Amniotic stem cell (primary cell): ENCODE measurements at places on chromosomes 7 and 10.

GRCh38 chr10:62268399-62269114 is at the start of gene RTKN2:
RTKN2 (minus strand) TSS chr10:62268844; CDS start chr10:62268610, 234 bp downstream.
- DNase-seq = peak; percentile 72

DNA sequence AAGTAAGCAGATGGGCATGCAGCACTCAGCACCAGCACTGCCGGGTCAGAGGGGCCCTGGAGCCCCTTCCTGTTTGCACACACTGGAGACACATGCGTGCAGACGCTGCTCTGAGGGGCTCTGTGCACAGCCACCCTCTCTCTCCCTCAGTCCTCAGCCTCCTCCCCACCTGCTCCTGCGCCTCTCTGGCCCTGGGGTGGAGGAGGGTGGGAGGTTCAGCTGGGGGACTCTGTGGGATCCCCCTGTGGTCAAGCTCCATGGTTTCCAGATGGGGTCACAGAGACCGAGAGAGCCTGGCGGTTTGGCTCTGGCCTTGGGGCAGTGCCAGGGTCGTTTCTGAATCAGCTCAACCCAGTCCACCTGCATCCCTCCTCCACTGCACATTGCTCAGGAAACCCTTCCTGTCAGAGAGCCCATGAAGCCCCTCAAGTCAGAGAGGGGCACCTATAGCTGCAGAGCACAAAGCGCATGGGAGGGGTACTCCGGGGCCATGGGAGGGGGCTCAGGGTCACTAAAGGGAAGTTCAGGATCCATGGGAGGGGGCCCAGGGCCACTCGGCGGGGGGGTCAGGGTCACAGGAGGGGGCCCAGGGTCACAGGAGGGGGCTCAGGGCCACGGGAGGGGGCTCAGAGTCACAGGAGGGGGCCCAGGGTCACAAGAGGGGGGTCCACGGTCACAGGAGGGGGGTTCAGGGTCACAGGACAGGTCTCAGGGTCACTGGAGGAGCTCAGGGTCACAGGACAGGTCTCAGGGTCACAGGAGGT is 161.7 kb downstream of the ADARB2 start:
- DNase-seq = no peak

DNA sequence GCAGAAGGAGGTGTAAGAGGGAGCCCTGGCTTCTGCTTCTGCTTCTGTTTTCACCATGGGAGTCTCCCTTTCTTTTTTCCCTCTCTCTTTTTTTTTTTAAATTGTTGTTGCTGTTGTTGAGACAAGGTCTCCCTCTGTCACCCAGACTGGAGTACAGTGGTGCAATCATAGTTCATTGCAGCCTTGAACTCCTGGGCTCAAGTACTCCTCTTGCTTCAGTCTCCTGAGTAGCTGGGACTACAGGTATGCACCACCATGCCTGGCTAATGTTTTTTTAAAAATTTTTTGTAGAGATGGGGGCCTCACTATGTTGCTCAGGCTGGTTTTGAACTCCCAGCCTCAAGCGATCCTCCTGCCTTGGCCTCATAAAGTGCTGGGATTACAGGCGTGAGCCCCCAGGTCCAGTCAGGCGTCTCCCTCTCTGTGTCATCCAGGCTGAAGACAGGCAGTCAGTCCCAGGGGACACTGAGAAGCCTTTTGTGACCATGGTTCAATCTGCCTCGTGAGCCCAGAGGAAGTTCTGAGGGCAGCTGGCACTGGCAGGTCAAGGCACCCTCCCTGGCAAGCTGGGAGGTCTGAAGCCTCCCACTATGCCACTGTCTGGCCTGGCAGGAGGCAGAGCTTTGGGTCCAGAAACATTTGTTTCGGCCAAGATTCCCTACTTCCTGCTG is 33.6 kb upstream of the NPFFR1 start:
- DNase-seq = no peak

DNA sequence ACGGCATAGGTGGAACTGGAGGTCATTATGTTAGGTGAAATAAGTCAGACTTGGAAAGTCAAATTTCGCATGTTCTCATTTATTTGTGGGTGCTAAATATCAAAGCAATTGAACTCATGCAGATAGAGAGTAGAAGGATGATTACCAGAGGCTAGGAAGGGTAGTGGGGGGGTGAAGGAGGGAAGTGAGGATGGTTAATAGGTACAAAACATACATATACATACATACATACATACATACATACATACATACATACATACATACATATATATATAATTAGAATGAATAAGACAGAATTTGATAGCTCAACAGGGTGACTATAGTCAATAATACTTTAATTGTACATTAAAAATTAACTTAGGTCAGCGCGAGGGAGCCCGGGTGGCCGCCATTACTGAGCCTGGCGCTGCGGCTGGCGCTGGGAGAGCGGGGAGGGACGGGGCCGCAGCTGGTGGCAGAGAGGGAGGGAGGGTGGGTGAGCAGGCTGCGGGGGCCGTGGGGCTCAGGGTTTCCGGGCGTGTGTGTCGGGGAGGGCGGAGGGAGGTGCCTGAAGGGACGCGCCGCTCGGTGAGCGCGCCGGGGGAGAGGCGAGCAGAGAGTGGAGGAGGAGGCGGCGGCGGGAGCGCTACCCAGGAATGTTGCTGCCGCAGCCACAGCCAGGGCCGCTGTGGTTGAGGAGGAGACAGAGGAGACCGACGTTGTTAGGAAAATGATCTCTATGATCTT is 85.8 kb upstream of the EGFR start:
- DNase-seq = peak; percentile 23
